ENCODE measurements at places on chromosomes 6 and 20. TPM values are rescaled to one million over a fixed set of nuclear protein-coding genes. Genes with fewer than 3 reads are reported as not detected.

- no peak for DNase-seq
Observed at GRCh38 chr20:31663838-31664695, 26.4 kb downstream of the COX4I2 start.

GRCh38 chr6:92708270-92708669 lies 711.1 kb downstream of the EPHA7 start:
- no peak for DNase-seq

DNA sequence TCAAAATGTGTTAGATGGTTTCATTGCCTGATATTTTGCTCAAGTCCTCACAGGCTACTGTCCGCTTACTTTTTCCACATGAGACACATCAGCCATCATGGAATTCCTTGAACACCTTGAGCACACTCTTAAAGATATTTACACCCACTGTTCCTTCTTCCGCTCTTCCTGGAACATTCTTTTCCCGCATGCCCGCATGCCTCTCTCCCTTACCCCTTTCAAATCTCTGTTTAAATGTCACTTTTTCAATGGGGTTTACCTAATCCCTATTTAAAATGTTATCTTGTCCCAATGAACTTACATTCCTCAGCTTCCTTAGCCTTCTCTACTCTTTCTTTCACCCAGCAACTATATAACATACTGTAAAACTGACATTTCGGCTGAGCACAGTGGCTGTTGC lies 503.3 kb upstream of the PTCHD4 start:
- DNase-seq, result no peak

GRCh38 chr6:40395066-40395697 lies 192.0 kb downstream of the LRFN2 start:
- DNase-seq, result no peak

DNA sequence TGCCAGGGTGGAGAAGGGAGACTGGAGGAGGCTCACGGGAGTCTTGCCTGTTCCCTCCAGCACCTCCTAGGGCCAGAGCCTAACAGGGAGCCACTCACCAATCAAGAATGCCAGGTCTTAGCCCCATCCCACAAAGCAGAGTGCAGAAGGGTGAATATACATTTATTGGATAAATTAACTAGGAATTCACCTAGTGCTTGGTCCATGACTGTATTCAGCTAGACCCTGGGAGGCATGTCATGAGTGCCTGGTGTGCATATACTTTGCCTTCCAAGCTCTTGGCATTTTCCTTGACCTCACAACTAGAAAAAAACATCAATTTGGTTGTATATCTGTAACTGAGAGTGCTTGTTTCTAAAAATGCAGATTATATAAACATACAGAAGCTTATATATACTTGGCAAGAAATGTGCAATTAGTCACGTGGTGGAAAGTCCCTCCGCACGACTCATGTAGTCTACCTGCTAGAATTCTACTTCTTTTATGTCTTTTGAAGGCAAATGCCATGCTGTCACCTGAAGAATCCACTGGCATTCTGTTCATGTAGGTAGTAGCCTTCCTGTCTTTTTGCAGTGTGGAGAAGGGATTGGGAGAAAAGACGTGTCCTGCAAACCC lies 991.0 kb downstream of the KIF16B start:
- DNase-seq, result no peak

DNA sequence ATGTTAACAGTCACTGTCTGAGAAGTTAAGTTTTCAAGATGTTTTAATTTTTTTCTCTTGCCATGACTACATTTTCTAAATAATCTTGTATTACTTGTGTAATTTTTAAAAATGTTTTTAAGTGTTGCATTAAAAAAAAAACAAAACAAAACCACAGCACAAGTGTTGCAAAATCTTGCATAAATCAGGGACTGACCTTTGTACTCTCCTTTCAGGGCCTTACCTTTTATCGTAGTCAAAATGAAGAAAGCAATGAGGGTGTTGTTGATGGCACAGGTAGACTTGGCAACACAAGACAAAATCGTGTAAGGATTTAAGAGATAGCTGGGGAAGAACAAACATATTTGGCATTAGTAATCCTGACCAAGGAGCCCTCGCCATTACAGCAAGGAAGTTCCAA lies 42.5 kb downstream of the PIGU start:
- DNase-seq, result no peak

- no peak for DNase-seq
Observed at GRCh38 chr6:16712255-16712930, 48.9 kb downstream of the ATXN1 start.

The FAM209B gene
- 0.50 TPM for polyA plus RNA-seq

The RIPPLY2 gene
- not detected for polyA plus RNA-seq

The SLC44A4 gene
- not detected for polyA plus RNA-seq

Measured in heart left ventricle (tissue), 16 donors.